ENCODE measurements at places on chromosomes 6 and 20.
A peak's percentile ranks its signal among the peaks of the same experiment; 100 is the strongest.

DNA sequence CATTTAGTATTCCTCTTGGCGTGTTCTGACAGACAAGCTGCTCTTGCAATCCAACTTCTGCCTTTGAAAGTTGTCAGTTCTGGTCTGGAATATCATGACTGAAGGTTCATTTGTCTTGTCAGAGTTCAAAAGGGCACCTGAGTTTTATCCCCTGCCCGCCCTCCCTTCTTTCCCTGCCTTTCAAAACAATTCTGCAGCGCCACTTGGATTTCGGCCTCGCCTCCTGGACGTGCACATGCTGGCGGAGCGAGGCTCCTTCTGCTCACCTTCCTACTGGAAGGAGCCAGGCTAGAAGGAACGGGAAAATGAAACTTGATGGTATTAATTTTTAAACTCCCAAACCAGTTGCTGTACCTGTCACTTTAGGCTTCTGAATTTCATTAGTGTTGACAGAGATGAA lies 55.7 kb upstream of the HDGFL1 start:
- no peak for DNase-seq

DNA sequence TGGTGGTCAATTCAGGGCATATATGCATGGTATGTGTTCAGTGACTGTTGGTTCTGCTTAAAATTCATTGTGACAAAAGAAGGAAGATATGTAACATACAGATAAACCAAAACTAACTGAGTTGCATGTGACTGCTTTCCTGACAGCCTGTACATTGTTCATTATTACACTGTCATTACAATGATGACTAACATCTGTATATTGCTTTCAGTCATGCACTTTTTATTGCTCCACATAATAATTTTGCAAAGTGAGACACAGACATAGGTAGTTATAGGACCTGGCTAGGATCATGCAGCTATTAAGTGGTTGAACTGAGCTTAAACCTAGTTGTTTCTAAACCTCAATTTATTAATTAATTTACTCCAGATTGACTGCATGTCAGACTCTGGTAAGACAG lies 703.2 kb downstream of the HDGFL1 start:
- DNase-seq = no peak

- DNase-seq = no peak
Measured at GRCh38 chr20:19775353-19776253, 17.5 kb downstream of the RIN2 start.

DNA sequence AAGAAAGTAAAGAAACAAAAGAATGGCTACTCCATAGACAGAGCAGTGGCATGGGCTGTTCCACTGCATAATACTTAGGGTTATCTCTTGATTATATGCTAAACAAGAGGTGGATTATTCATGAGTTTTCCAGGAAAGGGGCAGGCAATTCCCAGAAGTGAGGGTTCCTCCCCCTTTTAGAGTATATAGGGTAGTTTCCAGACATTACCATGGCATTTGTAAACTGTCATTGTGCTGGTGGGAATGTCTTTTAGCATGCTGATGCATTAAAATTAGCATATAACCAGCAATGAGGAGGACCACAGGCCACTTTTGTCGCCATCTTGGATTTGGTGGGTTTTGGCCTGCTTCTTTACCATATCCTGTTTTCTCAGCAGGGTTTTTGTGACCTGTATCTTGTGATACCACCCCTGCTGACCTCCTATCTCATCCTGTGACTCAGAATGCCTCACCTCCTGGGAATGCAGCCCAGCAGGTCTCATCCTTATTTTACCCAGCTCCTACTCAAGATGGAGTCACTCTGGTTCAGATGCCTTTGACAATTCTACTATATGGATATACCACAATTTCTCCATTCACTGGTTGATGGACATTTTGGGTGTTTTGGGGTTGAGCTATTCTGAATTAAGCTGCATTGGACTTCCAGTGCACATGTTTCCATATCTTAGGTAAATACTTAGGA lies 280.6 kb downstream of the FARS2 start:
- DNase-seq = no peak

DNA sequence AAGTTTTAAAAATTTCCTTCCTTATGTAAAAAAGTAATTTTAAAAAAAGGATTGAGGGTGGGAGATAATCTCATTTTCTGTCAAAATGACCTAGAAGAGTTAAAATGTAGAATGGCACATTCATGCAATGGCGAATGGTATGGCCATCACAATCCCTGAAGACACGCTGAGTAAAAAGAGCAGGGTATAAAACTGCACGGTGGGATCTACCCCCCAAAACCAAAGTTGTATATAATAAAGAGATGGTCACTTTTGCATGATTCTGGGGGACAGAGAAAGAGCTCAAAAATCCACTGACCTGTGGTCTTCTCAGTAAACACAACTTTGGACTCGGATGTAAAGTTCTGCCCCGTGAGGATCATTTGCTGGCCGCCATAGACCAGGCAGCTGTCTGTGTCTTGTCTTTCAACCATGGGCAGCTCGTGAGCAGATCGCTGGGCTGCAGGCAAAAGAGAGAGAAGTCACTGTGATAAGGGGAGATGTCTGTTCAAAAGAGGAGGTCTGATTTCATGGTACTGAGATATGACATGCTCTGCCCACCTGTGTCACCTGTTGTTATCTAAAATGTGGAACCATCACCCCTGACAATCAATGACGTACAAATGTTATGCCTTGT lies 88.2 kb downstream of the NFATC2 start:
- no peak for DNase-seq

DNA sequence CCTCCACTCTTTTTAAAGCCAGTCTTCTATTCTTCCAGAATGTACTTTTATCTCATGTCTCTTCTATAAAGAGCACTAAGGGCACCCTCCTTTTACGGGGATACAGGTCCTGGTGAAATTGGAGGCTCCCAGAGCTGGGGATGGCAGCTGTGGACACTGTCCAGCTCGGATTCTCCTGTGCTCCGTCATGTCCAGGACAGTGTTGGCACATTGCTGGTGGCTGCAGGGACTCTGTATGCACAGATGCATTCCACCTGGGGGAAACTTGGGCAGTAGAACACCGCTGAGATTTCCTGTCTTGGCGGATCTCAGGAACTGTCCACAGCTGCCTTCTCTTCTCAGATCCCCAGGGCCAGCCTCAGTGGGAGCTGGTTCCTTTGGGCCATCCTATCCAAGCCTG lies 56.6 kb upstream of the CLDN20 start:
- no peak for DNase-seq

GRCh38 chr6:106094261-106094963 lies 8.3 kb downstream of the PRDM1 start:
- DNase-seq = no peak

- peak; percentile 1 for DNase-seq
Measured at GRCh38 chr20:43921227-43921780, 6.7 kb downstream of the TOX2 start.

DNA sequence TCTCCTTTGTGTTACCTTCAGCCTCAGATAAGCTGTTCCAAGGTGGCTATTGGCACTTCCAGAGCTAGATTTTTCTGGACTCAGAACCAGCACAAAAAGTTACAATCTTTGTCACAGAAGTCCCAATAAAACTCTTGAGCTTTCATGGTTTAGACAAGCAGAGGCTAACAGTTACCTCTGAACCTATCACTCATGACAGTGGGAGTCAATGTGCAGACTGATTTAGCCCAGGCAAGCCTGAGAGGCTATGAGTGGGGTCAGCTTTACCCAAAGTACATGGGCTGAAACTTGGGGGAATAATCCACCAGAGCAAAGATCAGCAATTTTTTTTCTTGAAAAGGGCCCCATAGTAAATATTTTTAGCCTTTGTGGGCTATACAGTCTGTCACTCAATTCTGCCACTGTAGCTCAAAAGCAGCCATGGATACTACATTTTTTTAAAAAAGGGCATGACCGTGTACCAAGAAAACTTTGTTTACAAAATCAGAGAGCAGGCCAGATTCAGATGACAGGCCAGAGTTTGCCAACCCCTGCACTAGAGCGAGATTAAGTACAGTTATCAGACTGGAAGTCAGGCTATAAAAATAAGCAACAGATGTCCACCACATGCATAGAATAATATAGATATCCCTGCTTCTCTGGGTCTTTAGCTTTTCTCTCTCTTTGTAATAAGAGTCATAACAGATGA lies 20.0 kb downstream of the CCN2 start:
- DNase-seq = no peak

DNA sequence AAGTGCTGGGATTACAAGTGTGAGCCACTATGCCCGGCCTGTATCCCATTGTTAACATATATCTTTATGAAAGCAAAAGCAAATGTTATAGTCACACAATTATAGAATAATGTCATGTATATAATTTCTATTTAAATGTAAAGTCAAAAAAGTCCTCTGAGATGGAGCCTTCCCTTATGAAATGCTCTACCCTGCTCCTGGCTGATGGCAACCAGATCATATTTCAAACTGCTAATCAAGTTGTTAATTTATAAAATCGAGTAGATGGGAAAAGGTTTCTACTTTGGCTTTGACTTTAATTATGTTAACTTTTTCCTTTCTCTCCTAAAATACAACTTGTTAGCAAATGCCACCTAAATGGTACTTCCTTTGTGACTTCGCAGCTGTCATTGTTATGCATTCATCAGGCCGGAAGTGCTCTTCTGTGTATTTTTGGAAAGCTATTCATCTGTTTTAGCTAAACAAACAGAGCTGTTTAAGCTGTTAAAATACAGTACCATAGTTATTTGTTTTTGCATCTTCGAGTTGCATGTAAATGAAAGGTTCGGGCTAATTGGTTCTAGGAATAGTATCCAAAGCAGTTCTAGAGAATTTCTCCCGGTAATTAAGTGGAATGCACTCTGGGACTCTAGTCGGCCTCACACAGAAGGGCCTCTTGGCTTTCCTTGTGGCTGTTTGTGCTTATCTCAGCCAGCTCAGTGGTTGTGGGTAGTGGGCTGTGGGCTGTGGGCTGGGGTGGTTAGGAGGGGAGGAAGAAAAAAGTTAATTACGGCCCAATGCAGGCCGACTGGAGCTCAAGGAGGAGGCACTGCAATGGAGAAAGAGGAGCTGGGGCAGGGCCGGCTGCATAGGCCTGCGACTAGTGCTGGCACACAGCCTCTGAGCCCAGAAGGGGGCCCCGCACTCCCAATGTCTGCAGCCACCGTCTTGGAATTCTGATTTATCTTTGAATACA lies 34.8 kb downstream of the SLC35D3 start:
- no peak for DNase-seq

GRCh38 chr6:34334796-34335416 lies 57.6 kb downstream of the NUDT3 start:
- DNase-seq = no peak

GRCh38 chr6:90446164-90446563 lies 140.7 kb downstream of the MAP3K7 start:
- no peak for DNase-seq

GRCh38 chr20:62751551-62752150 lies 43.0 kb downstream of the NTSR1 start:
- no peak for DNase-seq

DNA sequence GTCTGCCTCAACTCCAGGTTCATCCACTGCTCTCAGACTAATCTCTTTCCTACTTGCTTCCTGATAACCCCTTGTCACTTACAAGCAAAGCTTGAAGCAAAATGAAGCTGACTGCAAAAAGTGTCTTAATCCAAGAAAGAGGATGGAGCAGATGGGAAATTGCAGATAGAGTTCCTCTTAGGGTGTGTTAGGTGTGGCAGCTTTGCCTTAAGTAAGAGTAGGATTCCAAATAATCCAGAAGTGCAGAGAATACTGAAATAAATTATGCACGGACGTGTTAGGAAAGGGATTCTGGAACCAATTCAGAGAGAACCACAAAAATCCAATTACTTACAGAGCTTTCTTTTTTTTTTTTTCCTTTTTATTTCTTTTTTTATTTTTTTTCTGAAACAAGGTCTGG lies 6.1 kb upstream of the RPL7L1 start:
- DNase-seq = no peak

- no peak for DNase-seq
Measured at GRCh38 chr20:48017509-48017908, 232.2 kb upstream of the SULF2 start.

DNA sequence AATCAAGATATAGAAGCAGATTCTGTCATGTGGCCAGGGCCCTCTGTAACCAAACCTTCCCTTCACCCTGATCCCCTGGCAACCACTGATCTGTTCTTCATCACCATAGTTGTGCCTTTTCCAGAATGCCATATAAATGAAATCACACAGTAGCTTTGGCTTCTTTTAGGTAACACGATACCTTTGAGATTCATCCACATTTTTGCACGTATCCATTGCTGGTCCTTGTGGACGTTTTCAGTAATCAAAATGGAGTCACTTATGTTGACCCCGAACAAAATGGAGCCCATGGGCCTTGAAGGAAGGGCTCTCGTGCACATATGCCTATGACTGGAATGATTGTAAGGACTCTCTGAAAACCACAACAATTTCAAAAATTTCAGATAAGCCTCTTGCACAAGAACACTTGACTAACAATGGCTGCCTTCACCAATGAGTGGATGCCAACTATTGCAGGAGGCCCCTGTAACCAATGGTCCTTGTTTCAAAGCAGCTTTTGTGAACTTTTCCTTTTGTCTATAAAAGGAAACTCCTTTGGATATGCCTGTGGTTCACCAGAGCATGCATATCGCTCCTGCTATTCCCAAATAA lies 84.3 kb upstream of the RALY start:
- DNase-seq = no peak

DNA sequence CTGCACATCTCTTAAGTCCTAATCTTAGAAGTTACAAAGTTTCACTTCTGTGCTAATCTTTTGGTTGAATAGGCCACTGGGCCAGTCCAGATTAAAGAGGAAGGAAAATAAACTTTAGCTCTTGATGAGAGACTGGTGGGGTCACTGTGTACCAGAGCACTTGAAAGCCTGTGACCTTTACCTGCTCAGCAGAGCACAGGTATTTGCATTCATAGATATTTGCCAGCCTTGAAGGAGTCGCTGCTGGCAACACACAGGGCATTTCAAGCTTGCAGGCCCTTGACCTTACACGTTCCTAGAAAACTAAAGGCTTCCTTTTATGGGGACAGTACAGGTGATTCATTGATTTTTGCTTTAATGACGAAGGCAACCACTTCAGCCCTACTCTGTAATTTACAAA lies 108.4 kb upstream of the SLC22A23 start:
- DNase-seq = no peak

- DNase-seq = no peak
Measured at GRCh38 chr20:15643713-15644112, 929.5 kb downstream of the KIF16B start.

GRCh38 chr6:11922901-11923300 lies 89.2 kb upstream of the HIVEP1 start:
- DNase-seq = no peak

GRCh38 chr6:123550052-123550617 lies 86.6 kb downstream of the TRDN start:
- no peak for DNase-seq

- no peak for DNase-seq
Measured at GRCh38 chr6:158909938-158910337, 90.1 kb downstream of the RSPH3 start.

Measured in upper lobe of right lung (tissue), 1 donor.